Astrocyte of the spinal cord (primary cell): ENCODE measurements at places on chromosomes 6 and 20.

GRCh38 chr6:139446768-139447655, 72.6 kb upstream of the CITED2 start:
- no peak for DNase-seq

DNA sequence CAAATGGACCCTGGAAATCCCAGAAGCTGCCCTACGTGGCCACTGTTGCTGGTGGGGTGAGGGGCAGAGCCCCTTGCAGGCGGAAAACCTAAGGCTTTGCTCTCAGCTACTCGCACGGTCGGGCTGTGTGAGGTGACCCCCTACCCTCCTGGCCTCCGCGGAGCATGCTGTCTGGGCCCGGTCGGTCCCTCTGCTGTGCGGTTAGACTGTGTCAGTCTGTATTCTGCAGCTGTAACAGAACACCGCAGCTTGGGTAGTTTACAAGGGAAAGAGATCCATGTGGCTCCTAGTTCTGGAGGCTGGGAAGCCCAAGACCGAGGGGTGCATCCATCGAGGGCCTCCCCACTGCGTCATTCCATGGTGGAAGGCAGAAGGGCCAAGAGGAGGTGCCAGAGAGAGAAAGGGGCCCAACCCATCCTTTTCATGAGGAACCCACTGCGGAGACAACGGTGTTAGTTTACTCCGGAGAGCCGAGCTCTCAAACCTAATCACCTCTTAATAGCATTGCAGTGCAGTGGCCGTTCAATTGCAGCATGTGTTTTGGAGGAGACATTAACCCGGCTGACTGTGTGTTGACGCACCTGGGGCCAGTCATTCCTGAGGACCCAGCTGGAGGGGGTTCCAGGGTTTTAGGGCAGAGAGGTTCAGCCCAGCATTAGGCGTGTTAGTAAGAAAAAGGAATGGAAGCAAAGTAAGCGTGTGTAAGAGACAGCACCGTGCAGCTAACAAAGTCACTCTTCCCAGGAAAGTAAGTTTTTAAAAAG, 18.3 kb downstream of the COL9A3 start:
- no peak for DNase-seq

GRCh38 chr20:38825901-38826625, 20.6 kb downstream of the PPP1R16B start:
- DNase-seq, result peak; percentile 62

GRCh38 chr6:90468080-90468479, 118.8 kb downstream of the MAP3K7 start:
- DNase-seq, result peak; percentile 52

DNA sequence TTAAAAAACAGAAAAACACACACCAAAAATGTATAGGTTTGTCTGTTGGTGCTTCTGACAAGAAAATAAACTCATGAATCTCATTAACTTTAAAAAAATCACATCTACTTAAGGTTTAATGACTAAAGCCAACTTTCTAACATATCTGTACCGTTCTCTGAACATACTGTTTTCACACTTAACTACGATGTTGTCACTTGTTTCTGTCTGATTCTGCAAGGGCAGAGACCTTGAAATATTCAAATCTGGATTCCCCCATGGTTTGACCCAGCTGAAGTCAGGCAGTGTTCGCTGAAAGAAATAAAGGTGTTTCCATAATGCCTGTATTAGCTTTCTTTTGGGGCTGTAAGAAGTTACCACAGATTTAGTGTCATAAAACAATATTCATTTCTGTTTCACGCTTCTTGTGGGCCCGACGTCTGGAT, 2.7 kb upstream of the ASXL1 start:
- DNase-seq, result peak; percentile 18

DNA sequence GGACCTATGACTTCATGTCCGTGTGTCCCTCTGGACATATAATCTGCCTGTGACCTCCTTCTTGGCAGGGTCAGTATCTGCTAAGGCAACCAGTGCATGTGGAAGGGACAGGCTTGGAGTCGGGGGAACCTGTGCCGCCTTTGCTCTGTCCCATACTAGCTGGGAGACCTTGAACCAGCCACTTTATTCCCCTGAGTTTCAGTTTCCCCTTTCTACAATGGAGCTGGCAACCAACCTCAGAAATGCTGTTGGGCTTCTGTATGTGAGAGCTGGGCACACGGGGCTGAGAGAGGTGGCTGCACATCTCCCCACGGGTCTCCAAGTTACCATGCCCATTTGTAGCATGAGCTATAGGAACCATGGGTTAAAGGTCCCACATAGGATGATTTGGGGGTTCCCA, 53.8 kb downstream of the CD40 start:
- DNase-seq, result no peak

GRCh38 chr6:8082954-8083858, 19.0 kb upstream of the BLOC1S5 start:
- DNase-seq, result peak; percentile 88
